Stimulated activated CD8-positive, alpha-beta memory T cell treated with anti-CD3 and anti-CD28 coated beads, Interleukin-2, amount 100 ng/mL, for 48 hours (primary cell): ENCODE measurements at places on chromosomes 2 and 18.

DNA sequence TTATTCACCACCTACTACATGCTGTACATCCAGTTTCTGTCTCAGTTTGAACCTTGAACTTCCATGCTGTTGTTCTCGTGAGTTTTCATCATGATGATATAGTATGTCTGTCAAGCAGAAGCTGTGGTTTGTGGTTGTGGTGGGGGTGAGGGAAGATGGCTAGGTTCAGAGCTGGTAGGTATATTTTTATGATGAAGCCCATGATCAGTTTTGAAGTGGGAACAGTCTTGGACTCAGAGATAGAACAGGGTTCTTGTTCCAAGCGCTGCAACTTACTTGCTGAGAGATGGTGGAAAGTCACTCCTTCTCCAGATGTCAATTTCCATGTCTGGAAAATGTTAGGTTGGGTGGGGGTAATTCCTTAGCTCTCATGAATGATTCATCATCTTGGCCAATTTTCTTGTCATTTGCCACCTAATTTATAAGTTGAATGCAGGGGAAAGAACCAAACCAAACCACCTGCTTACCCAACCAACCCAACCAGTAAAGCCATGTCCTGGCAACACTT, 21.6 kb downstream of the PMAIP1 start:
- DNase-seq, result peak; percentile 54

DNA sequence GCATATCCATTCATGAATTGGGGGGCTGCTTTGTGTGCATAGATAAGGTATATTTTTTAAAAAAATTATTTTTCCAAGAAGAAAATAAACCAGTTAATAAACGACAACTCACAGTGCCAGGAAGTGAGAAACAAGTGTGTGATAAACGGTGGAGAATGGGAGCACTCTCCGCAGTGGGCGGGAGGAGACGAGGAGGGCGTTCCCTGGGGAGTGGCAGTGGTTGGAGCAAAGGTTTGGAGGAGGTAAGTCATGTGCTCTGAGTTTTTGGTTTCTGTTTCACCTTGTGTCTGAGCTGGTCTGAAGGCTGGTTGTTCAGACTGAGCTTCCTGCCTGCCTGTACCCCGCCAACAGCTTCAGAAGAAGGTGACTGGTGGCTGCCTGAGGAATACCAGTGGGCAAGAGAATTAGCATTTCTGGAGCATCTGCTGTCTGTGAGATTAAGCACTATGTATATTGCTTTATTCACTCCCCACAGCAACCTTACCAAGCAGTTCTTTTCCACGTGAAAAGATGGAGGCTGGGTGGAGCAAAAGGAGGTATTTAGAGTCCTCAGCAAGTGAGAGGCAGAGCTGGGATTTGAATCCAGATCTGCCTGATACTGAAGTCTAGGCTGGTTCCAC, 27.0 kb upstream of the CASP8 start:
- DNase-seq, result peak; percentile 69

DNA sequence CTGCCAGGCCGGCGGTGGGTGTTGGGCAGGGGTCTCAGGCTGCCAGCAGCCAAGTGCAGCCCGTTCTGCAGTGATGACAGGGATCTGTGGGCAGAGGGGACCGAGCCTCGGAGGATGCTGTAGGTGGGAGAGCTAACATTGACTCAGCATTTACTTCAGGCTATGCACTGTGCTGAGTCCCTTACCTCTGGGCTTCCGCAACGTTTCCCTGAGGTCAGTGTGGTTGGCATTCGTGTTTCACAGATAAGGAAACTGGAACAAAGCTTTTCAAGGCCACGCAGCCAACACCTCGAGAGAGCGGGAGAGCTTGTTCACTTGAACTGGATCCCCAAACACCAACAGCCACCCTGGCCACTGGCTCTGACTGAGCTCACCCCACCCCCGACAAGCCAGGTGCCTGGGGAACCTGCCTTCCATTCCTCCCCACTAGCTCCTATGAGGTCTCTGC, 839 bp upstream of the GPR148 start:
- DNase-seq, result peak; percentile 11

DNA sequence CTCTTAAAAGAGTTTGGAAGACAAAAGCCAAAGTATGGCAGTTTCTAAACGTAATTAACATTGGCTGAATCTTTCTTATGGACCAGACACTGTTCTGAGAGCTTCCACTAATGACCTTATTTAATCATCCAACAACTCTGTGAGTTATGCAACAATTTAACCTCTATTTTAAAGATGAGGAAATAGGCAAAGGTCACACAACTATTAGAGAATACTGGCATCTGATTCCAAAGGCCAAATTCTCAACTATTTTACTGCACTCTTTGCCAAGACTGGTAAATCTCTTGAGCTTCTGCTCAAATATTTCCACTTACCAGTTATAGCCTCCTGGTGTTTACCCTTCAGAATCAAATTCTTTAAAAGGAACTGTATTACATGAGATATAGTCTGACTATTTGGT, 42.1 kb upstream of the ERMN start:
- no peak for DNase-seq
